ENCODE measurements at places on chromosomes 7 and 10.

DNA sequence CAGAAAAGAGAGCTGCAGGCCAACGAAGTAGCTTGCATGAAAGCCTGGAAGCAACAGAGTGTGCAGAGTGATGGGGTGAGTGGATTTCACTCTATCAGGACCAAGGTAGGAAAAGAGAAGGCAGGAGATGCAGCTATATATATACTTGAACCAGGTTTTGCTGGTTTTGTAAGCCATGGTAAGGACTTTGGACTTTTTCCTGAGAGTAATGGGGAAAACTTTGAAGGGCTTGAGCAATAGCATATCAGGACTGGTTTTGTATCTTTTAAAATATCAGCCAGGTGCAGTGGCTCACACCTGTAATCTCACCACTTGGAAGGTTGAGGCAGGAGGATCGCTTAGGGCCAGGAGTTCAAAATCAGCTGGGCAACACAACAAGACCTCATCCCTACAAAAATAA lies 120.6 kb upstream of the NRP1 start:
- DNase-seq = no peak

GRCh38 chr10:71354776-71355175 lies 35.7 kb downstream of the SLC29A3 start:
- no peak for DNase-seq

DNA sequence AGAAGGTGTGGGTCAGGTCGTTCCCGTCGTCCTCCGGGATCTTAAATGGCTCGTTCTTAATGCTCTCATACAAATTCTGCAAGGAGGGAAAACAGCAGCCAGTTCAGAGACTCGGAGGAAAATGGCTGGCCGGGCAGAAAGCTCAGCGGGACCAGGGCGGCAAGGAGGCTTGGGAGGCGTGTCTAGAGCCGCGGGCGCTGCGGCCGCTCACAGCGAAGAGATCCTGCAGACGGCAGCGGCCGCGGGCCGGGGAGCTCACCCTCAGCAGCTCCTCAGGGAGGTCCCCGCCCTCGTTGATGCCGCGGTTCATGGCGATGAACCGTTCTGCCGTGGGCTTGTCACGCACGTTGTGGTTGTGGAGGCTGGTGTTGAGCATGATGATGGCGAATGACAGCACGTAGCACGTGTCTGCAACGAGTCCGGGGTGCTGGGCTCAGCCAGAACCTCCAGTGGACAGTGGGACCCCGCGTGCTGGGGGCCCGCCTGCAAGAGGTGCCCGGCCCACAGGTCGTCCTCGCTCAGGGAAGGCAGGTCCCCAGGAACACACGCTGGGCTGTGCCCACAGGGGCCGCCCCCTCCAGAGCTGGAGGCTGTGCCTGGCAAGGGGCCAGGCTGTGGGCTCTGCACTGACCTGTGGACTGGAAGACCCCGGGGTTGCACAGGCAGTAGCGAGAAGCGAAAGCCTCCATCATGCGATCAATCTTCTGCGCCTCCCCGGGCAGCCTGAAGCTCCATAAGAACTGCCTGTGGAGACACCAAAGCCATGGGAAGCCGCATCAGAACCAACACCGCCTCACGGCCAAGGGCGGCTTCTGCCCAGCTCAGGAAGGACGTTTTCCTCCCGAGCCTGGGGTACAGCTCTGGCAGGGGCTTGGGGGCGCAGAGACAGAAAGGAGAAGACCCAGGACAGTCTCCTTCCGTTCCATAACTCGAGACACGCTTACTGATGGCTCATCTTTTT lies 101.6 kb downstream of the CYTH3 start:
- no peak for DNase-seq

GRCh38 chr10:97003804-97004201 lies 171.7 kb downstream of the LCOR start:
- no peak for DNase-seq

DNA sequence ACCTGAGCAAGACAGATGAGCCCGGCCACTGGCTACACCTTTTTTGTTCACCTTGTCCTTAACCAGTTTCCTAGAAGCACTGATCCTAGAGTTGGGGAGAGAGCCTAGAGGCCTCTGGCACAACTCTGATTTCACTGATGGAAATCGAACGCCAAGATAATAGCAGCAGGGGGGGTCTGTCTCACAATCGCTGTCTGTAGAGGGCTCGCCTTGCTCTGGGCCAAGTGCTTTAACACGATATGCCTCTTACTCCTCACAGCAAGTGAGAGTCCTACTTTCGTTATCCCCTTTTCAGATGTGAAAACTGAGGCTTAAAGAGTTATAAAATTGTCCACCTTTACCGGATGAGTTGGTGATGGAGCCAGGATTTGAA lies 472 bp downstream of the RASSF4 start:
- DNase-seq = no peak

- no peak for DNase-seq
Measured at GRCh38 chr10:68578974-68579373, 18.8 kb downstream of the TET1 start.

GRCh38 chr7:132109769-132110168 lies 466.5 kb downstream of the PLXNA4 start:
- DNase-seq = no peak

DNA sequence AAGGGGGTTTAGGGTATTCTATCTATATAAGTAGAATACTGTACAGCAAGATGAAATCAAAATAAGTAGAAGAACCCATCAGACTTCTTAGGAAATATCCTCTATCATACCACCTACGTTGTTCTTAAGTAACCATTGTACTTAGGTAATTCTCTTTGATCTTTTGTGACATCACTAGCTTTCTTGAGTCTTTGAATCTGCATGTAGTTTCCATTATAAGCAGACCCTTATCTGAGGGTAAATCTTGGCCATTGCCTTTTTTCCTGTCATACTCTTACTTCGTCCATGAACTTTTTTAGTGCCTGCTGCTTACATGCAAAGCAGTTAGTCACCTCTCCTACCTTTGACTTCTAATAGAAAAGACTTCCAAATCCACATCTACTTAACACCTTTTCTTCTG lies 49.0 kb downstream of the WAC start:
- no peak for DNase-seq

DNA sequence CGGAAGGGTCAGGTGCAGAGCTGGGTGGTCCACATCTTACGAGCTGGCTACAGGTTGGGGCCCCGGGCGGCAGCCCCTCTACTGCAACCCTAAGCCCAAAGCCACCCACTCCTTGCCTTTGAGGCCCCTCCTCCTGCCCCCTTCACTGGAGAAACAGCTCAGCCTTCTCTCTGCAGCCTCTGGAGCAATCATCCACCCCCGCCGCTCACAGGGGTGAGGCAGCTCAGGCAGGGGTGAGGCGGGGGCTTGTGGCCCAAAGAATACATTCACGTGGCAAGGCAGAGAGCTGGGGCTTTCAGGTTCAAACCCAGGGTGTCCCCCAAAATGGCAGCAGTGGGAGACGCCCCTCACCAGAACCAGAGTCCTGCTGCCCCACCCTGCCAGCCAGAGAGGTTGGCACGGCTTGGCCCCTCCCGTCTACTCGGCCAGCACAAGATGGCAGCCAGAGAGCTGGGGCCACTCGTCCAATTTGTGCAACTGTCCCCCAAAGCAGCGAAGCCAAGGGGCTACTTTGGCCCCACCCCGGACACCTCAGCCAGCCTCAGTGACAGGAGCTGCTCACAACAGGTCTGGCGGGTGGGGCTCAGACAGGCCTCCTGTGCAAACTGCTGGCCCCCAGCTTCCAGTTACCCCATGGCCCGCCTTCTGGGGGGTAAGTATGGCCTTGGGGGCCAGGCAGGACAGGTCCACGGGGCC lies 7.2 kb downstream of the GNB2 start:
- no peak for DNase-seq

- DNase-seq = no peak
Measured at GRCh38 chr7:15042285-15043065, 139.9 kb upstream of the DGKB start.

DNA sequence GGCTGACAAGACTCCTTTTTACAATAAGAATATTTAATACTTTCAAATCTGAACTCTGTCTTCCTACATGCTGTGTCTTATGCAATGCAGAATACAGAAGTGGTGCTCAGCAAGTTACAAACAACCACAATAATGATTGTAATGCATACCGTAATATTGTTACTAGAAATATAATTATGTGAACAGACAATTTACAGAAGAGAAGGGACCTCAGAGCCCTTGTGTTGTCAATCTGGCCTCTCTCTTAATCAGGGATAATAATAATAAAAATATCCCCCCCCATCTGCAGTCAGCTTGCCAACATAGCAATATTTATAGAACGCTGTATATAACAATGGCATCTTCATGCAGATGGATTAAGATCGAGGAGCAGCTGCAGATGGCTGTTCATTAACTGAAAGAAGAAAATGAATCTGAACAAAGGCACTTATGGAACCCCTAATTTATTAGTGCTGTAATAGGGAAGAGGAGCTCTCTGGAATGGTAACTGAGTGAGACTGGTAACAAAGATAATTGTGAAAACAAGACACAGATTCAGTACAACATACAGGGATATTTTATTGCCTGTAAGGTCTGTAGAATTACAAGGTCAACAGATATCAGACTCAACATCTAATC lies 106.3 kb downstream of the TMEM26 start:
- DNase-seq = no peak

DNA sequence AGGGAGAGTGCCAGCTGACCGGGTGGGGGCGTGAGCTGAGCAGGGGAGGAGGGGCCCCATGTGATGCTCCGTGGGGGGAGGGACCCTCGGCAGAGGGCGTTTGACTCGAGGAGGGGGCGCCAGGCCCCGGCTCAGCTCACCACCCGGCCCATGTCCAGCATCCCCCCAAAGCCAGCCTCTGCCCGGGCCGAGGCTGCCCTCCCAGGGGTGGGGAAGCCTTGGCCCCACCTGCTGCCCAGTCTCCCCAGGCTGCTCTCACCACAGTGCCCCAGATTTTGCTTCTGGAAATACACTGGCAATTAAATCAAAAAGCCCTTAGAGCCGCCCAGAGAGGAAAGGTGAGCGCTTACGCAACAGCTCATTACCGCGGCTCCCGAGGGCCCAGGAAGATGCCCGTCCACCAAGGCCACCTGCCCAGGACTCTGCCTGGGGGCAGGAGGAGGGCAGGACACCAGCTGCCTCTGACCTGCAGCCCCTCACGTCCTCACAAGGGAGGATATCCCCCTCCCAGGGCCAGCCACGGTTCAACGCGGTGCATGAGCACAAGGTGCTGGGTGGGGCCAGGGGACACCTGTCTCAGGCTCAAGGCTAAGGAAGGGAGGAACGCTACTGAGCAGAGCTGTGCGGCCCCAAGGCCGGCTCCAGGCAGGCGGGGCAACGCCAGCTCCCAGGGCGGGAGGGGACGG lies 70.0 kb upstream of the INPP5A start:
- no peak for DNase-seq

DNA sequence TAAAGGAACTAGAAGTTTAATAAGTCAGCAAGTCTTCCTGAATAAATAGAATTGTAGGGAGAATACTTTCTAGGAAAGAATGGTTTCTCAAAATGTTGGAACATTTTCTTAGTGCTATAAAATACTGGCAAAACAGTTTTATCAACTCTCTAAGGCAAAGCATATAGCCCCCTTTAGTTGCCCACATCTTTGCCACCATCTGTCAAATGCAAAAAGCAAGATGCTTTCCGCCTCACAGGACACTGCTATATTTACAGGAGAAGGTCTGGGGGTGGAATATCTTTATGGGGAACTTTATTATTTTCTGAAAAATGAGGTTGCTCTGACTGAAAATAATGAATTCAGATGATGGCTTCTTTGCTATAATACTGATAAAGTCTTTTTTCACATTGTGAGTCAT lies 78.3 kb downstream of the SVOPL start:
- DNase-seq = no peak

GRCh38 chr10:30737931-30738391 lies 108.4 kb upstream of the LYZL2 start:
- DNase-seq = no peak

GRCh38 chr7:129110258-129110981 lies 34.1 kb upstream of the TSPAN33 start:
- DNase-seq = no peak

- DNase-seq = no peak
Measured at GRCh38 chr10:61894133-61894532, 7.4 kb upstream of the ARID5B start.

DNA sequence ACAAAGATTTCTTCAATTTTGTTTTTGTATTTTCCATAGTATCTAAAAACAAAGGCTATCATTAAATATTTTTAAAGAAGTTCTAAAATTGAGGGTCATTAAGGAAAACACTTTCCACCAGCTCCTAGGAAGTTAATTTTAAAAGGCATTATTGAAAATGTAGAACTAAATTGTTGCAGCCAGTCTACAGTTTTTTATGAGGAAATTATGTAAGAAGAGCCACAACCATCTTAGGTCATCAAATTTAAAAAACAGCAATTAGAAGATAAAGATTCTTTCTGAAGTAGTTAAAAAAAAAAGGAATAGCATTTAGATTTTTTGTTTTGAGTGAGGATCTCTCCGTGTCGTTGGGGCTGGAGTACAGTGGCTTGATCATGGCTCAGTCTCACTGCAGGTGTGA lies 161.7 kb downstream of the NRBF2 start:
- DNase-seq = no peak

GRCh38 chr10:77355844-77356243 lies 281.8 kb downstream of the KCNMA1 start:
- DNase-seq = peak; percentile 89

GRCh38 chr10:81546243-81546642 lies 328.8 kb upstream of the NRG3 start:
- DNase-seq = no peak

DNA sequence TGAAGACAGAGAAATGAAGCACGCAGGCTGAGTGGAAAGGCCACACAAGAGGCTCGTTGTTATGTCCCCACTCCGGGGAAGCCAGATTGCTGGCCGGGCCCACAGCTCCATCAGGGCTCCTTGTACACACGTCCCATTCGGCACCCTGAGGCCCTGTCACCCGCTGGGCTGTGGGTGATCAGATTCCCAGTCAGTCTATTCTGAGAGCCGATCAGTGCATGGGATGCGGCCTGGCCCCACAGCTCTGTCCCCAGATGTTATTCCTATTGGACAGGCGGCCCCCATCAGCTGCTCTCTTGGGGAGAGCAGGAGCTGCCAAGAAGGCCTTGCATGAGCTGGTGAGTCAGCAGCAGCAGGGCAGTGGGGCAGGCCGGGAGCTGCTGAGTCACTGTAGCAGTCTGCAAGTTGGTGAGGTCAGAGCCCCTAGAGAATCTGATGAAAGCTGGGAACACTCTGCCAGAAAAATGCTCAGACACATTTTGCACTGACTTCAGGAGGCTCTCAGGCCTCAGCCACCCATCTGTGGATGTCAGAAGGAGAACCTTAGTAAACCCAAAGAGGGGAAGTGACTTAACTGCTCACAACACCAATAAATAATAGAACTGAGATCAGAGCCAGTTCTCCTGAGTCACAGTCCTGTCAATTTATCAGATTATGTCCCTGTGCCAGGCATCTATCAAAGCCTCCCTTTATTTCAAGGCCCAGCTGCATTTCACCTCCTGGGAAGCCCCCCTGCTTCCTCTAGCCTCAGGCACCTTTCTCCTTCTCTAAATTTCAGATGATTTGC lies 9.4 kb upstream of the PSAP start:
- DNase-seq = peak; percentile 99

GRCh38 chr7:157841773-157842370 lies 505.1 kb downstream of the DNAJB6 start:
- no peak for DNase-seq

- no peak for DNase-seq
Measured at GRCh38 chr7:111011520-111011919, 79.4 kb upstream of the LRRN3 start.
